ENCODE measurements at places on chromosomes 7 and 10.
A peak's percentile ranks its signal among the peaks of the same experiment; 100 is the strongest.

DNA sequence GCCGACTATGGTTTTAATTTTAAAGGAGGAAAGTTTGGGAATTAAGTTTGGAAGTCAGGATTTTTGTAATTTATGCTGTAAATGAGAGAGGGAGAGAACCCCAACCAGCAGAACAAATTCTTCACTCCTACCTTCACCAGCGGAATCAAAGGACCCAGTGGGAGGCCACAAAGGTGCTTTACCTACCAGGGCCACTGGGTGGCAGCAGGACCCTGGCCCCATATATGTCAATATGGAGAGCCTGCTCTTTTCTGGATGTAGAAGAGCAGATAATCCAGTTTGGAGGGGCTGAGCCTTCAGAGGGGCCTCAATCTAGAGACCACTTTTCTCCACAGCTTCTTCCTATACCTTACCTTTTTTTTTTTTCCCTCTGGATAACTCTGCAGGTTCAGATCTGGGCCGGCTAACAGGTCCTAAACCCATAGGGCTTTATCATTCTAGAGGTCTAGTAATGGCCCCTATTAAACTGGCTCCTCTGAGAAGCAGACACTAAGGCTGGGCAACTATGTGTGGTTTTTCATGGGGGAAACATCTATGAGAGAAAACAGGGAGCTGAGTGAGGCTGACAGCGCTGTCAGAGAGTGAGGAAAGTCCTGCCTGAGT is 8.5 kb upstream of the SCD start:
- DNase-seq = peak; percentile 87

DNA sequence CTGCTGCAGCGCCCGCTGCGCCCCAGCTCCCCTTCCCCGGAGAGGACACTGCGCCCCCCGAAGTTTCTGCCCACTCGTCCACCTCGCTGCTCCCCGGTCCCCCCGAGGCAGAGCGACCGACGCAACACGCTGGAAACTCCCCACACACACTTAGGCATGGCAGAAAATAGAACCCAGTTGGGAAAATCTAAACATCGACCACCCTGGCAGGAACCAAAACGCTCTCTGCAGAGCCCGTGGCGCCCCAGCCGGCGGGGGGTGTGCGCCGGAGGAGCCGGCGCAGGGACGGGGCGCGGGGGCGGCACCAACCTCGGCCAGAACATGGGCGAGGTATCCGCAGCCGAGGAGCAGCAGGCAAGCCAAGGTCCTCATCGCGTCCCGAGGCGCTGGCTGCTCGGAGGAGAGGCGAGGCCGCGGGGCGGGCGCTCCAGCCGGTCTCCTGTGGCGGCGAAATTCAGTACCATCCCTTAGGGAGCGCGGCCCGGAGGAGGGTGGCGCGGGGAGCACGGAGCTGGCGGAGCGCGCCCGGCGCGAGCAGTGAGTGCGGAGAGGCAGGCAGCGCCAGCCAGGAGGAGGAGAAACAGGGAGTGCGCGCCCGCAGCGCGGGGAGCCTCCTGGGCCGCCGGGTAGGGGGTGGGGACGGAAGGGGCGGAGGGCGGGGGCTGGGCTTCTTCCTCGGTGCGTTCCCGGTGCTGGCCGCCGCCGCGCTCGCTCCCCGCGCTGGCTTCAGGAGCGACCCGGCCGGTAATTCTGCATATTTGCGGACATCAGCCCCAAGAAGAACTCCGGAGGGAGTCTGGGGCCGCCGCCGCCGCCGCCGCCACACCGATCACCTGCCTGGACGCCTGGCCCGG is 789 bp downstream of the PDGFA start:
- peak; percentile 44 for DNase-seq

DNA sequence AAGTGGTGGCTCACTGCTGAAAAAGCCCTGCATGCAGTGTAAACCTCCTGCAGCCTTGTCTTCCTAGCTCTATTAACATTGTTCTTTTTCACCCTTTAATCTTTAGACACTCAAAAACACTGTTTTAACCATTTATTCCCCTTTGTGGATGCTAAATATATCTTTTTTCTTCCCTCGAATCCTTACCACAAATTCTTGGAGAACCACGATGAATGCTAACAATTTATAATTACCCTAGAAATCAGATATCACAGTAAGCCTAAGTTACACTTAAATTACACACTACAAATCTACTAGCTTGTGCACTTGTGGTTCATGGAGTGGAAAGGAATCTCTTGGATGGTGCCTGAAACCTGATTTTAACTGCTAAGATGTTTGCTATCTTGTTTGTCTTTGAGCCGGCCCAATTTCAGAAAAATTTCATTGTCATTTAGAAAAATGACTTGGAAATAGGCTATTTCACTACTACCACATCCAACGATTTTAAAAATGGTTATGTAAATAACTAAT is 125.1 kb upstream of the NOBOX start:
- no peak for DNase-seq

DNA sequence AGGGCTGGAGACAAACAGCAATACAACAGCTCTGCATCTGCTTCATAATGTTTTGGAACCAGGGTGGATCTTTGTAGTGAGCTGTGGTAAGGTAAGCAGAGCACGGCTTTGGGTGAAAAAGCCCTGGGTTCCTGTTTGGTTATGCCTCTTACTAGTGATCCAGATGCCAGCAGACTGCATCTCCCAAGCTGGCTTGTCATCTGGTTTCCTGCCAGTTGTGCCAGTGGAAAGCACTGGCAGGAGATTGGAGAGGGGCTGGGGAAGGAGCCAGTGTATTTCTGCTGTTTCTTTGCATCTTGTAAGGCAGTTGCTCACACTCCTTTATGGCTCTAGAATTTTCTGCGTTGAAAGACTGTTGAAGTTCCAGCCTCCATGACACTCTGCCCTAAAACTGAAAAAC is 137.6 kb downstream of the TSPAN12 start:
- DNase-seq = no peak

GRCh38 chr7:132546366-132547127 is 29.7 kb downstream of the PLXNA4 start:
- no peak for DNase-seq

DNA sequence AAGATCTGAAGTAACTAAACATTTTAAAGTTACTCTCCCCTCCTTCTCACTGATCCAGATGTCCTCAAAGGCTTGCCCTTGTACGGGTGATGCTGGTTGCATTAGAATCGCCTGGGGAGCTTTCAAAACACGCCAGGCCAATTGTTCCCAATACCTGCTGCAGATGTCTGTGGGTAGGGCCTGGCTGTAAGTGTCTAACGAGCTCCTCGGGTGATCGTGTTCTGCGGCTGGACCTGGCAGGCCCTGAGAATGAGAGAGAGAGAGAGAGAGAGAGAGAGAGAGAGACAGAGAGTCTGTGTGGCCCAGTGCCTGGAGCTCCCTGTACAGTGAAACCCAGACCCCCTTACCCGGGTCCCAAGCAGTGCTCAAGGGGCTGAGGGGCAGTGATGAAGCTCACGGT is 8.4 kb downstream of the COL13A1 start:
- no peak for DNase-seq

DNA sequence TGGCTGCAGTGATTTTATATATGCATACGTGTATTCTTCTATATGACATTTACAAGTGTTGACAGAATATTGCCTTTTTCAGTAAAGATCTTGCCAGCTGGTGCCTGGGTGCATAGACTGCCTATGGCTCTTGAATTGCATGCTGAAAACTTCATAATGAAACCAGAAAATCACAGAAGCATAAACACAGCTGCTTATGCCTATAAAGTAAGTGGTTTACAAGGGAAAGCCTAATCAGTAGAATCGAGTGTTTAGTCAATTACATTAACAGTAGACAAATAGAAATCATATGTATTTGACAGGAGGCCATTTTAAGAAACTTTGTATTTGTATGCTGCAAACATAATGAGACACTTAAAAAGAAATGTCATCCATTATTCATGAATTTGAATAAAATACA is 82.5 kb downstream of the TMEM168 start:
- DNase-seq = no peak

DNA sequence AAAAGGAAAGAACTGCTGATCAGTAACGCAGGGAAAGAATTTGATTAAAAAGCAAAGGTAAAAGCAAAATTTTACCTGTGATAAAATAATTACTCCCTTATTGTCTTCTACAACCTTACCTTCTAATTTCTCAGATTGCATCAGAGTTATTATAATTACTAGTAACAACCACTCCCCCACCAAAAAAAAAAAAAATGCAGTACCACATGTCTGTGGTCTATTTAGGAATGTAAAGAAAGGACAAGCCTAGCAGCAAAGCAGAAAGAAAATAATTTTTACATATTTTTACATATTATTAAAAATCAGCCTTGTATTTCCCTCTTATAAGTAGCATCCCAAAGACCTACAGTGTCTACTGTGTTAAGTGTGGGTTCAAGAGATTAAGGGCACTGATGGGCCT is 430.4 kb downstream of the TFEC start:
- no peak for DNase-seq

DNA sequence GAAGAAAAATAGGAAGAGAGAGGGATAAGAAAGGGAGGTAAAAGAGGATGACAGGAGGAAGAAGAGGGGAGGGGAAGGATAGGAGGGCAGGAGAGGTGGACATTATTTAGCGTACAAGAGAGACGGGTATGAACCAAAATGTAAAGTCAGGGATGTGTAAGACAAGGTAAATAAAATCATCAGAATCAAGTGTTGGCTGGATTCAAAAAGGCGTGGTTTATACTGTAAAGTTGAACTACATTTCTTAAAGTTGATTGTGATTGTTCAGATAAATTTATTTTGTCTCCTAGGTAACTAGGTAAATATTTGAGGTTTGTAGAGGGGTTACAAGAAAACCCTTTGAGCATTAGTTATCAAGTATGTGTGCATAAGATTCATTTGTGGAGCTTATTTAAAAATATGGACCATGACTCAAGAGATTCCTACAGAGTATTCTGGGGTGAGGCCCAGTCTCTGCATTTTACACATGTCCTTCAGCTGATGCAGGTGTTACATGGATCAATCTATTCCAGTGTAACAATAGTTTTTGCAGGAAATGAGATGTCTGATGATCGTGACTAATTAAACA is 512.1 kb upstream of the MBL2 start:
- no peak for DNase-seq

GRCh38 chr10:5983774-5984173 is 6.4 kb upstream of the IL15RA start:
- DNase-seq = no peak

DNA sequence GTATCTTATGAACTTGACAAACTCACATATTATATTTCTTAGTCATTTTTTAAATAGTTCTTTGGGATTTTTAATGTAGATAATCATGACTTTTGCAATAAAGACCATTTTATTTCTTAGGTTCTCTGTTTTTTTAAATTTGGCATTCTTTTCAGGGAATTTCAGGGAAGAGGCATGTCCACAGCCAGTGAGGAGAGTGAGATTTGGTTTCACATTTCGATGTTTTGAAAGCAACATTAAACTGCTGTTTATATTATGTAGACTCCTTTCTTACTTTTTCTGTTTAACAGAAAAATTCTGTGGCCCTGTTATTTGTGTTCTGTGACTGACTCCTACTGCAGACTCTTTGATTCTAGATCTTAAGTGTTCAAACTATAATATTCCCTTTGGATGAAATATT is 153.7 kb downstream of the FAM107B start:
- no peak for DNase-seq

- DNase-seq = no peak
These were observed 318.5 kb downstream of the WDR37 start for GRCh38 chr10:1374511-1375345.

GRCh38 chr7:3043544-3044371 is at the start of gene CARD11:
Gene CARD11, minus strand, starts transcription at chr7:3043867. Its CDS starts 85,361 bp downstream, at chr7:2958506.
- peak; percentile 68 for DNase-seq

- DNase-seq = no peak
These were observed 57.2 kb downstream of the MAD1L1 start for GRCh38 chr7:2175514-2175913.

DNA sequence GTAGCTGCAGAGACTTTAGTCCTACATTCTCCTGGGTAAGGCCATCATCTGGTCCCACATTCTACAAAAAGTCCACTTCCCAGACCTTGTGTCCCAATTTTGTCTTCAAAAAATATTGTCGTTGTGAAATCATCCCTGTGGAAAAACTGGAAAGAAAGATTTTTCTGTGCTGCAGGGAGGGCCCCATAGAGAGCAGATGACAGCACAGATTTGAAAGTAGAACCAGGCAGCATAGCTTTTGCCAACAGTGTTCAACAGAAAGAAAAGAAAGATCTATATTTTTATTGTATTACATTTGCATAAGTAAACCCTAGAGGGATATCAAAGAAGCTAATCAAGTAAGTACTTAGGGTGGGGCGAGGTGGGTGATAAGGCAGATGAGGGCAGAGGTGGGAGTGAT is 48.3 kb upstream of the C1GALT1 start:
- no peak for DNase-seq

- DNase-seq = no peak
These were observed 201.5 kb downstream of the CDK14 start for GRCh38 chr7:90797596-90797995.

GRCh38 chr10:86657011-86657395 is 2.7 kb downstream of the OPN4 start:
- no peak for DNase-seq

GRCh38 chr10:111086574-111086973 is 9.7 kb downstream of the ADRA2A start:
- DNase-seq = no peak

DNA sequence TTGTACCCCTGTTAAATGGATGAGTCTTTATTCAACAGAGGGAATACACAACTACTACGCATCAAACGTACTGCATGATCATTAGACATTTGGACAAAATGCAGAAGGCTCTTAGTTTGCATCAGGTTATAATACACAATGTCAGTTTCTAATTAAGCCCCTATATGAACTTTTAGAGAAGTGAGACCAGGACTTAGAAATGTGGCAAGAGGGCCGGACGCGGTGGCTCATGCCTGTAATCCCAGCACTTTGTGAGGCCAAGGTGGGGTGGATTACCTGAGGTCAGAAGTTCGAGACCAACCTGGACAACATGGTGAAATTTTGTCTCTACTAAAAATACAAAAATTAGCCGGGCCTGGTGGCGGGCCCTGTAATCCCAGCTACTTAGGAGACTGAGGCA is 76.3 kb upstream of the MGMT start:
- no peak for DNase-seq
